ENCODE measurements at places on chromosomes 6 and 20.

- DNase-seq: no peak
Measured at GRCh38 chr20:61925555-61926252, 140.0 kb downstream of the TAF4 start.

- DNase-seq: peak; percentile 35
Measured at GRCh38 chr6:34174846-34175399, 29.0 kb upstream of the GRM4 start.

DNA sequence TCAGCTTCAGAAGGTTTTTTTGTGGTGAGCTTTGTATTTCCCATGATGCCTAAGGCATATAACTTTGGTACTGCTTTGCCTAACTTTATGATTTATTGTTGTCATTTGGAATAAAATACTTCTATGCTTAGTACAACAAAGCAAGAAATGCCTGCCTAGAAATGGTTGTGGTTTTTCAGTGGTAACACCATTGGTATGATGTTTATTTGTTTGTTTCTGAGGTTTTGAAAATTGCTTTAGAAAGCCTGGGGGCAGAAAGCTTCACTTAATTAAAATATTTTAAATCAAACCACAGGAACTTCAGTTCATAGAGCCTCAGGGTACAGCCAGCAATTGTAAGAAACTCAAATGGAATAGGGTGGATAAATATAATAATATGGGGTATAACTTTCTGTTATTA is 351.2 kb upstream of the MAP3K7 start:
- peak; percentile 76 for DNase-seq

DNA sequence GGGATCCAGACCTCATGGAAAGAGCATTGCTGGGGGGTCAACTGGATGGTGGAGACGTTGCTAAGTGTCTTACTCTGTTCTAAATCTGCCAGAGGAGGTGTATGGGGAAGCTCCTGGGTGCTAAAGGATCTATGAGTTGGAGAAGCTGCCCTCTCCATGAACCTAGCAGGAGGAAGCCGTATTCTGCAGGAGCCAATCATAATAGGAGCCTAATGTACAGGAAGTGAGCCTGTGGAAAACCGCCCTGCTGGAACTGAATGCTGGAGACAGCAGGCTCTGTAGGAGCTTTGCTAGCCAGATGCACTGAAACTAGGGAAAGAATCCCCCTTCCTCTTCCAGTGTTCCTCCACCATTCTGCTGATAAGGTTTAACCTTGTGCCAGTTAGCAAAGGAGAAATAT is 10.9 kb downstream of the CASP8AP2 start:
- no peak for DNase-seq

GRCh38 chr6:79250559-79250958 is 16.1 kb upstream of the HMGN3 start:
- DNase-seq: no peak

DNA sequence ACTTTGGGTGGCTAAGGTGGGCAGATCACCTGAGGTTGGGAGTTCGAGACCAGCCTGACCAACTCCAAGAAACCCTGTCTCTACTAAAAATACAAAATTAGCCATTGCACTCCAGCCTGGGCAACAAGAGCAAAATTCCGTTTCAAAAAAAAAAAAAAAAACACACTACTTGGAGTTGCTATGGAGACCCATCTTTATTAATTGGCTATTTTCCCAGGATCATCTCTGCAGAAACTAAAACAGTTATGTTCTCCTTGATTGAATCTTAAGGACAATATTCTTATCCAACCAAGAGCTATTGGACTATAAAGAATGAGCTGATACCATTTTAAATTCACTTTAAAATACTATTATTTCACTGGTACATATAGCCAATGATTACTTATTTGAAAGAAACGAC is 14.7 kb downstream of the AKIRIN2 start:
- DNase-seq: no peak

- DNase-seq: no peak
Measured at GRCh38 chr20:50859161-50859560, 64.3 kb downstream of the BCAS4 start.

Measured in foreskin melanocyte (primary cell).